ENCODE measurements at places on chromosomes 3 and 15.

DNA sequence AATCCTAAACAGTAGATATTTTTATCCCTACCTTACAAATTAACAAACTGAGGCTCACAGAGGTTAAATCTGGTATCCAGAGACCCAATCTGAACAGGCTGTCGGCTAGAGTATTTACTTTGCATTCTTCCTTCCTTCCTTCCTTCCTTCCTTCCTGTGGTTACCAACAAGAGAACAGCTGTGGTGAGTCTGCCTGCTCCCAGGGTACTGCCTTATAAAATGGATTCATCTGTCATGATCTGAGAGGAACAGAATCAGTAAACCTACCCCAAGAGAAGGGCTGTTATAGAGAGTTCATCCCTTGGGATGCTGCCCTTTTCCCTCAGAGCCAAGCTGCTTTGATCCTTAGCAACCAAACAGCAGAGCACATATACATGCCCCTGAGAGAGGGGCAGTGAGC is 3.6 kb downstream of the GADL1 start:
- DNase-seq = no peak

DNA sequence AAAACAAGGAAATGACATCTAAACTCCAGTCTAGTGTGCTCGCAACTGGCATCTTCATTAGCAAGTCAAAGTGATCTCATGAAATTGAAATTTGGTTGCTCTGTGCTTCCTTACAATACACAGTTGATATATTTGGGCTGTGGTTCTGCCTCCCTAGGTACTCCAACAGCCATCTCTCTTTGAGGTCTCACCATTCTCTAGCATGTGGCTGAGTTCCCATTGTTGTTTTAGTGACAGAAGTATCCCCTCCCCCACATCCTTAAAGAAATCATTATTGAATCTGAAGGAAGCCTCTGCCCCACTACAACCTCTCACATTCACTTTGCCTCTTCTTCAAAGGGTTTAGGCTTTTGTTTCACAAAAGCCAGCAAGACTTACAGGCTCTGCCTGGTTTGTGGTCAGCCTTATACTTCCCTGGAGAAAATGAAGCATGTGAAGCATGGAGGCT is 516.5 kb downstream of the NLGN1 start:
- no peak for DNase-seq

DNA sequence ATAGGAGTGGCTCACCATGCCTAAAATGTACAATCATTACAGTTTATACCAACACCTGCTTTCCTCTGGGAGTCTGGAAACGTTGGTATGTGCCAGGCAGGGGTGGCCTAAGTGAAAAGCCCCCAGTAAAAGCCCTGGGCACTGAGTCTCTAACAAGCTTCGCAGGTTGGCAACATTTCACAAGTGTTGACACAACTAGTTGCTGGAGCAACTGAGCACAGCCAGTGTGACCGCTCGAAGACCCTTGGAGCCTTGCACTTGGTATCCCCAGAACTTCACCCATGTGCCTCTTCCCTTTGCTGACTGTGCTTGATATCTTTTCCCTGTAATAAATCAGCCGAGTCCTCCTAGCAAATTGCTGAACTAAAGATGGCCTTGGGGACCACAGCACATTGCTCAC is 2.7 kb downstream of the RIOX2 start:
- DNase-seq = no peak

DNA sequence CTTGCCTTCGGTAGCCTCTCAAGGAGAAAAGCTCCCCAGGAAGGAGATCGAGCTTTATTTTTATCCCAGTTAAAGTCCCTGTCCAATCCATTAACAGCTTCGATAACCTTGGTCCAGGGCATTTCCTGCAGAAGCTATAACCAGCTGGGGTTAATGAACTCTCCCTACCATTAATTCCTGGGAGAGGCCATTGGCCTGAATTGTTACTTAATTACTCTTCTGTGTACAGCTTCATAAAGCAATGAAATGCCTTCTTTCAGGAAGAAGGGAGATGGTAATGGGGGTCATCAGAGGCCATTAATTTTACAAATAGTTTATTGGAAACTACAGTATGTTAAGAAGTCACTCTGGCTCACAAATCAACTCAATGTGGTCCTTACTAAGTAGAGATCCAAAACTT is 1.9 kb upstream of the TMCO5A start:
- DNase-seq = no peak

DNA sequence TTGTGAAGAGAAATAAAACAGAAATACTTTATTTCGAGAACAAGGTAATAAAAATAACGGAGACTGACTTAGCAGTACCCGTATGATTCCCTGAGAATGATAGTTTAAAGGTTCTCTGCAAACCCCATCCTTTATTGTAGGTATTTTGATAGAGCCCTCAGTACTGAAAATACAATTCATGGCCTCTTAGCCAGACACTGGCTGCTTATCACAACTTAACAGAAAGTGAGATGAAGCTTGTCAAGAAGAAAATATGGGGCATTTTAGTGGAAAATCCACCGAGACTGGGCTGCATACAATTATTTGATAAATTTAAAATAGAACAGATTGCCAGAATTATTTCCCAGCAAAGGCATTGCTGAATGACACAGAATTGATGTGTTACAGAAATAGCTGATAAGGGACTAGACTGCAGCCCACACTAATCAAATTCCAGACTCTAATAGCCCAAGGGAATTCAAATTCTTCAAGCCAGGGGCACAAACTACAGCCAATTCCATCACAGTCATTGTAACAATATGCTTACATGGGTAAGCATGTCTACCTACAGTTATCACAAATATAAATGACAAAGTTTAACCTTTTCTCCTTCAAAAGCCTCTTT is 521.9 kb downstream of the PLOD2 start:
- no peak for DNase-seq

DNA sequence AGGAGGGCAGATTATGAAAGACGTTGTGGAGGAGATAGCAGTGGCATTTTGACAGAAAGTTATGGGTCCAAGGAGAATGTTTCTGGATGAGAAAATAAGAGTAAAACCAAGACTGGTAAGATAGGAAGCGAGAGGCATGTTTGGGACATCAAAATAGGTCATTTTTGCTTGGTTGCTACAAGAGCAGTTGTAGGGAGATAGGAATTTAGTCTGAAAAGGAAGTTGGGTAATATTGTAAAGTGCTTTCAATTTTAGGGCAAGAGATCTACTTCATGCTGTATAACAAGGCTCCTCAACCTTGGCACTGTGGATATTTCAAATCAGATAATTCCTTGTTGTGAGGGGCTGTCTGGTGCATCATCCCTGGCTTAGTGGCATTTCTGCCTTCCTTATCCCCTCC is 118.0 kb upstream of the DPH6 start:
- no peak for DNase-seq

- DNase-seq = no peak
These were observed 136.2 kb downstream of the USP13 start for GRCh38 chr3:179788996-179789395.

- DNase-seq = no peak
These were observed 38.8 kb upstream of the CLDN18 start for GRCh38 chr3:137970914-137971831.

DNA sequence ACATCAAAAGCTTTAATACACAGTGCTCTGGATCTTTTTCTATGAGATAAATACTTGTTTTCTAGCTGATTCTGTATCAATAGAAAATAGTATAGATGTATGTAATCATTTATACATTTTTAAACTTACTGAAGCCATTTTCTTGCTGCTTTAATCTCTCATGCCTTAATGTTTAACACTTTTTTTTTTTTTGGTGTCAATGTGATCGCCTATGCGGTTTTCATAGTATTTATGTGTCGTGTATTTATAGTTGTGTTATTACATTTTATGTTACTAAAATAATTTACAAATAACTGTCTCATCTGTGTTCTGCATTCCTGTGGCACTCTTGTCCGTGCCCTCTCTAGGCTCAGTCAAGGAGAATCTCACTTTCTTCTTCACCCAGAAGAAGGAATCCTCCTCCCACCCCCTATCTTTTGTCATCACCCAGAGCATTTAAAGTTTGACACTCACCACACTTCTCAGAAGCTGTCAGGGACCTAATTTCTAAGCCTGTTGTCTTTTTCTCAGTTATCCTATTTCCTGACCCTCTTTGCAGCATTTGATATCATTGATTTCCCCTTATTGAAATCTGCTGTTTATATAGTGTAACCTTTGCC is 21.4 kb upstream of the GPR171 start:
- DNase-seq = no peak

DNA sequence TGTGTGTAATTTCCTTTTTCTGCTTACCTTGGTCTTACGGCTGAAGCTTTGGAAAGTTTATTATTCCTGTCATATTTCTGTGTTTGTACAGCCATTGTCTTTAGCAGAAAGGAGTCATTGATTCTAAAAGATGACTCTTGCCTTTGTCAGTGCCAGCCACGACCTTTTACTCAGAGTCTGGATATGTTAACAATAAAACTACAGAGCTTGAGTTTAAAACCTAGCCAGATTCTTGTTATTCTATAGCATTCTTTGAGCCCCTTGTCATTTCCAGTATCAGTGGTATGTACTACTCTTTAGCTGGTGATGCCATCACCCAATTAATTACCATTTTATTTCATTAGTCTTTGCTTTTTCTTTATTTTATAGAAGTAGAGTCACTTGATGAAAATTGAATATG is 142.4 kb downstream of the TCF12 start:
- no peak for DNase-seq

DNA sequence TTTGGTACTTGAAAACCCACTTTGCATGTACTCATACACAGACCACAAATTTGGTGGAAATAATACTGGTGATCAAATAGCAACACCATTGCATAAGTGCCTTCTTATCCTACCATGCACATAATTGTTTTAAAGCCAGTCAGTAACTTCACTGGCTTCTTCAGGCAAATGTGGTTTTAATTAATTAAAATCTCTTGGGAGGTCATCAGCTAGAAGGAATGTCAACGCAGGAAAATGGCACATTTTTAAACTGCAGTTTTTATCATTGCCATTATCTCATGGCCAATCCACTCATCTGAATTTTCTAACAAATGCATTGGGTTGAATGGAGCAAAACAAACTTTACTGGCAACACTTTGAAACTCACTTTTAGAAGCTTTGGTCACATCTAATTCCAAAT is 105.7 kb upstream of the ZPLD1 start:
- no peak for DNase-seq

- no peak for DNase-seq
These were observed 9.8 kb upstream of the CNTN3 start for GRCh38 chr3:74624301-74624700.

GRCh38 chr15:46654993-46655392 is 1020.2 kb downstream of the SQOR start:
- DNase-seq = no peak

- no peak for DNase-seq
These were observed 48.6 kb upstream of the ULK4 start for GRCh38 chr3:42010530-42010929.

- DNase-seq = no peak
These were observed 406.8 kb upstream of the ZNF385D start for GRCh38 chr3:22157848-22158247.

- DNase-seq = no peak
These were observed 230.3 kb upstream of the TBL1XR1 start for GRCh38 chr3:177427540-177427939.

Data from SIG-M5 (cell line).